ENCODE measurements at places on chromosomes 7 and 10.

GRCh38 chr10:12041766-12042408 is 722 bp downstream of the UPF2 start:
- H3K4me1 ChIP-seq, result peaks cover 32% of the 10 kb centered on the region
- H3K27me3 ChIP-seq, result peaks cover 4% of the 10 kb centered on the region
- peak overlapping the region; percentile 100 for H3K27ac ChIP-seq
- DNase-seq, result peak; percentile 80
- peak overlapping the region; percentile 95 for H3K4me3 ChIP-seq

- H3K36me3 ChIP-seq, result peaks cover 8% of the 10 kb centered on the region
- H3K4me1 ChIP-seq, result peaks cover 2% of the 10 kb centered on the region
- no peak overlapping the region for H3K27ac ChIP-seq
- no peak overlapping the region for H3K4me3 ChIP-seq
These were observed 75.9 kb downstream of the LMBR1 start for GRCh38 chr7:156816943-156817572.

DNA sequence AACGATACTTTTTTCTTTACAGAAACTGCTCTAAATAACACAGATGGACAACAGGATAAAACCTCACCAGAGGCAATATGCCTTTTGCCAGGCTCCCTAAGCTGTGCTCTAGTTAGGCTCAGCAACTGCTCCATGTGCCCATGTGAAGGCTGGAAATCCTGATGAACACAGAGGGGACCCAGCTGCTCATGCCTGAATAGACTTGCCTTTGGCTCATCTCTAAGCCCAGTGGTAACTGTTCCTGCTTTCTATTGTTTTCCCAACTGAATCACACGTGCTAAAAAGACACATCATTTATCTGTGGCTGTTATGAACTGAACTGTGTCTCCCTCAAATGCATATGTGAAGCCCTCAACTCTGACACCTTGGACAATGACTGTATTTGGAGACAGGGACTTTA is 110.4 kb downstream of the RNF216 start:
- H3K36me3 ChIP-seq, result peaks cover 10% of the 10 kb centered on the region
- peaks cover 15% of the 10 kb centered on the region for H3K4me1 ChIP-seq
- H3K4me3 ChIP-seq, result no peak overlapping the region
- no peak overlapping the region for H3K27ac ChIP-seq
- DNase-seq, result no peak
- H3K27me3 ChIP-seq, result no peaks in the 10 kb centered on the region

DNA sequence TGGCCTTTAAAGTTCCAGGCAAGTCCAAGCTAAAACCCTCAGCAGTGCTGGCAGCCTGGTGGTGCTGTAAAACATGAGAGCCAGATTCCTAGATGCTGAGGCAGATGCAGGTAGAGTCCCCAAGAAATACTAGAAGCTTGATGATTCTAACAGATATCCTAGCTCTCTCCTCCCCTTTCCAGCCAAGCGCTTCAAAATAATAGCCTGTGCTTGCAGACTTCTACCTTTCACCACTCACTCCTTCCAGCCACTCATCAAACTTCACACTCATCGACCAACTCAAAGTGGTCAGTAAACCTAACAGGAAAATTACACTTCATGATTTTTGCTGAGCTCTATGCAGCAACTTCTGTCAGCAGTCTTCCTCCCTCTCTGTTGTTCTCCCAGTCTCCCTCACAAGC is 50.2 kb downstream of the LMBR1 start:
- no peak overlapping the region for H3K4me3 ChIP-seq
- H3K27ac ChIP-seq, result no peak overlapping the region
- H3K27me3 ChIP-seq, result no peaks in the 10 kb centered on the region
- DNase-seq, result no peak
- peaks cover 5% of the 10 kb centered on the region for H3K4me1 ChIP-seq

GRCh38 chr7:28266402-28266801 is 85.8 kb upstream of the JAZF1 start:
- H3K27ac ChIP-seq, result no peak overlapping the region
- H3K27me3 ChIP-seq, result peaks cover 39% of the 10 kb centered on the region
- H3K4me1 ChIP-seq, result peaks cover 2% of the 10 kb centered on the region
- H3K4me3 ChIP-seq, result no peak overlapping the region

DNA sequence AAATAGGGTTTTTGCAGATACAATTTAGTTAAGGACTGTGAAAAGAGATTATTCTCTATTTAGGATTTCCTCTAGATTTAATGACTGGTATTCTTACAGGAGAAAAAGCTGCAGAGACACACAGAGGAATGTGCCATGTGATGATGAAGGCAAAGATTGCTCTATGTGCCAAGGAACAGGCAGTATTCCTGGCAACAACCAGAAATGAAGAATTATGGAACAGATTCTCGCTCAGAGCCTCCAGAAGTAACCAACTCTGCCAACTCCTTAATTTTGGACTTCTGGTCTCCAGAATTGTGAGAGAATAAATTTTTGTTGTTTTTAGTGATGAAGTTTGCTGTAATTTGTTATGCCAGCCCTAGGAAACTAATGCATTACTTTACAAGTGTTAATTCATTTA is 307.6 kb upstream of the SEMA3A start:
- no peaks in the 10 kb centered on the region for H3K4me1 ChIP-seq
- no peaks in the 10 kb centered on the region for H3K36me3 ChIP-seq
- no peaks in the 10 kb centered on the region for H3K27me3 ChIP-seq

DNA sequence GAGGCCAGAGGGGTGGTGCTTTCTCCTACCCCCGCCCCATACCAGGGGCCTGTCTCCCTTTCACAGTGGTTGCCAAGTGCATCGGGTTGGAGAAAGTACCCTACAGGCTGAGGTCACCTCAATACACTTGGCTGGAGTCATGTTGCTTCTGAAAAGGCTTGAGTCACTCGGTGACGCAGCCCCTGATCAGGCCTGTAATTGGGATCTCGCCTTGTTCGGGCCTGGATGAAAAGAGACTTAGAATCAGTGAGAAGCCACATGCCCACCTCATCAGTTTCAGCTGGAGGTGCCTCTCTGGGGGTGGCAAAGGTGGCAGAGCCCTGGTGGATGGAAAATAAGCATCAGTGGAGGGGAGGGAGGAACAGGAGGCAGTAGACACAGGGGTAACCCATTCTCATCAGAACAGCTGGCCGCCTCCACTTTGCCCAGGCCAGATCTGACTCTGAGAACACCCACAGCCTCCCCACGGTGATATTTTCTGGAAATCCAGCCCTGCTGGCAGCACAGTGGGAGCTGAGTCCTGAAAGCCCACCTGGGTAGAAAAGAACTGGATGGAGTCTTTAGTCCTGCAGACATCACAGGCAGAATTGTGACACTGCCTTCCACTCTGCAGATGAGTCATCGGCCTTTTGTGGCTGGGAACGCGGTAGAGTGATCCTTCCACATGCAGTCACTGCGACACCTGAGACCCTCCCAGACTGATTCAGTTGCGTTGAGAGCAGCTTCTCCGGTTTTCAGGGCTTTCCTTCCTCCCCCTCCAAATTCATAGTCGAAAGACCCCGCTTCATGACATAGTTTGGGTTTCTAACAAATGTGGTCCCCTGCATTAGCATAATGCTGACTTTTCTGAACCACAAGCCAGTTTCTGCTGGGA is 108.0 kb downstream of the GRK5 start:
- peaks cover 4% of the 10 kb centered on the region for H3K27me3 ChIP-seq
- peaks cover 24% of the 10 kb centered on the region for H3K36me3 ChIP-seq
- peak; percentile 89 for DNase-seq
- H3K4me3 ChIP-seq, result peak overlapping the region; percentile 38
- H3K27ac ChIP-seq, result peak overlapping the region; percentile 91
- H3K4me1 ChIP-seq, result peaks cover 56% of the 10 kb centered on the region

DNA sequence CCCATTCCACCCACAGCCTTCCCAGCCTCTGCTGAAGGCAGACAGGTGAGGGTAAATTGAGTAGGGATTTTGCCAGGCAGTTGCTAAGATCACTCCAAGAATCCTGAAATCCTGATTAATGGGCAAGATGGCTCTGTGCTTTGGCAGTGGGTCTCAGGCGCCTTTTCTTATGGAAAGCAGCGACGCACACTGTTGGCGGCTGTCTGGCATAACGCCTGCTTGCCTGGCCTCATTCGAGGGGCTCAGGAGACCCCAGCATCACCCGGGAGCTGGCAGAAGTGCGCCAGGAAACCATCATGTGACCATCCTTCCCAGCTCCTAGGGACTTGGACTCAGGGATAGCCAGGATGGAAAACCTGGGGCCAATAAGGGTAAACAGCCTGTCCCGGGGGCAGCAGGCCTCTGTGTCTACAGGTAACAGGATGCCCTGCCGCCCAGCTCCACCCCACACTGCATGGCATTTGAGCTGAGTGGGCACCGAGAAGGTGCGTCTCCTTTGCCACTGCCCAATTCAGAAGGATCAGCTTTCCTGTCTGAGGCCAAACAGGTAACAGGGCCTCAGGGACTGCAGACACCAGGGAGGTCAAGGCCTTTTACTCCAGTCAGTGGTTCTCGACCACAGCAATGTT is 98.6 kb downstream of the FAM53B start:
- no peak for DNase-seq
- H3K36me3 ChIP-seq, result peaks cover 20% of the 10 kb centered on the region
- H3K27ac ChIP-seq, result no peak overlapping the region

GRCh38 chr10:11120711-11121110 is 103.0 kb downstream of the CELF2 start:
- H3K4me1 ChIP-seq, result peaks cover 7% of the 10 kb centered on the region
- H3K27me3 ChIP-seq, result peaks cover 5% of the 10 kb centered on the region
- peaks cover 9% of the 10 kb centered on the region for H3K36me3 ChIP-seq
- no peak overlapping the region for H3K4me3 ChIP-seq

DNA sequence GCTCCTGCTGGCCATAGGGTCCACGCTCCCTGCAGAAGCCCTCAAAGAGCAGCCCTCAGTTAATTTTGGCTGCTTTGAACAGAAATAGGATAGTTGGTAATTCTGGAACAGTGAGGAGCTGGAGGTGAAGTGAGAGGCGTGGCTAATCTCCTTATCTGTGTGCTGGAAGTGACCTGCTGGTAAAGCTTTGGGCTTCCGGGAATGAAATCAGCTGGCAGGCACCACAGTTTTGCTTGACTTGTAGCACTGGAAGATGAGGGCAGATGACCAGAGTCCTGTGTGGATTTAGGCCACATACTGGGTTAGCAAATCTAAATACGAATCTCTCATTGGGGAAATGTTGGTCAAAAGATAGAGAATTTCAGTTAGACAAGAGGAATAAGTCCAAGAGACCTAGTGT is 10.2 kb downstream of the ATP6V0E2 start:
- DNase-seq, result no peak
- H3K36me3 ChIP-seq, result peaks cover 2% of the 10 kb centered on the region
- peaks cover 7% of the 10 kb centered on the region for H3K4me1 ChIP-seq
- no peak overlapping the region for H3K27ac ChIP-seq
- H3K4me3 ChIP-seq, result no peak overlapping the region

DNA sequence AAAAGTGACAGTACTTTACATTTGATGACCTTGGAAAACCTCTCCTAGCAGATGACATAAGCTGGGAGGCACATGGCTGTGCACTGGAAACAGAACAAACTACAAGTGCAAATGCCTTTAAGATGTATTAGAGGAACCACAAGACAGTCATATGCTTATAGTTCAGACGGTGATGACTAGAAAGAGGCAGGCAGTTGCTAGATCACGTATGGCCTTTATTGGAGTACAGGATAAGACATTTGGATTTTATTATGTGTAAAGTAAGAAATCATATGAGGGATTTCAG is 290.0 kb downstream of the SORCS1 start:
- no peaks in the 10 kb centered on the region for H3K4me1 ChIP-seq
- H3K36me3 ChIP-seq, result no peaks in the 10 kb centered on the region
- H3K27ac ChIP-seq, result no peak overlapping the region
- no peak overlapping the region for H3K4me3 ChIP-seq

DNA sequence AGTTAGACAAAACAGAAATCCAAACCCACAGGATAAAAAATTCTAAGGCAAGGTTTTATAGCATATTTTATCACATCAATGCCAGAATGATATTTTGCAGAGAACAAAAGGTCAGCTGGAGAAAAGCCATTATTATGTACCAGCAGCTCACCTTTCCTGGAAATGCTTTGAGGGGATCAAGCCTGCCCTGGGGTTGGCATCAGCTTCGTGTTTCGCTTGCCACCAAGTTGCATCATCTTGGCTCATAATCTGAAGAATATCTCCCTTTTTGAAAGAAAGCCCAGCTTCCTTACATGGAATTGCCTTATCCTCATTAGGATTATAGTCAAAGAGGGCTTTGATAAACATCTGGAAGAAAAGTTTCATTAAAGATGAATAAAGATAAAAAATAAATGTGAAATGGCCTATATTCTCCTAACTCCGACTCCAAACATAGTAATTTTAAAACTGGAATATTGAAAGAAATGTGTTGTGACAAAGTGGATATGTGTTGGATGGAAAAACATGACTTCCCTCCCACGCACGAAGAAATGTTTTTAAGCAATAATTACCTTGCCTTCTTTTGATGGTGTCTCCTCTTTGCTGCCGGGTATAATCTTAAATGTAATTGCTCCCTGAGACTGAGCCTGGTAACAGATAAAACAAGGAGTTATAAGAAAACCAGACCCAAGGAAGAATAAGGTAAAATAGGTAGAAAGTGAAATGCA is 121.3 kb upstream of the ODAD2 start:
- no peak overlapping the region for H3K4me3 ChIP-seq
- no peak overlapping the region for H3K27ac ChIP-seq
- no peak for DNase-seq

- H3K36me3 ChIP-seq, result peaks cover 7% of the 10 kb centered on the region
- DNase-seq, result no peak
- H3K27ac ChIP-seq, result peak overlapping the region; percentile 3
- H3K4me1 ChIP-seq, result peaks cover 35% of the 10 kb centered on the region
- H3K4me3 ChIP-seq, result peak overlapping the region; percentile 6
These were observed 158.9 kb downstream of the RTKN2 start for GRCh38 chr10:62109587-62110293.

GRCh38 chr7:26216049-26216448 is 14.5 kb downstream of the CBX3 start:
- no peak overlapping the region for H3K4me3 ChIP-seq
- H3K27me3 ChIP-seq, result no peaks in the 10 kb centered on the region
- peaks cover 3% of the 10 kb centered on the region for H3K4me1 ChIP-seq
- DNase-seq, result no peak
- H3K36me3 ChIP-seq, result peaks cover 27% of the 10 kb centered on the region

GRCh38 chr7:129952653-129953560 is at the start of gene UBE2H:
Gene UBE2H (minus strand): TSS chr7:129952960. CDS start chr7:129952555, 405 bp downstream.
- peak within 1 kb of the TSS; percentile 100 for H3K27ac ChIP-seq
- peaks cover 2% of the 10 kb centered on the region for H3K36me3 ChIP-seq

DNA sequence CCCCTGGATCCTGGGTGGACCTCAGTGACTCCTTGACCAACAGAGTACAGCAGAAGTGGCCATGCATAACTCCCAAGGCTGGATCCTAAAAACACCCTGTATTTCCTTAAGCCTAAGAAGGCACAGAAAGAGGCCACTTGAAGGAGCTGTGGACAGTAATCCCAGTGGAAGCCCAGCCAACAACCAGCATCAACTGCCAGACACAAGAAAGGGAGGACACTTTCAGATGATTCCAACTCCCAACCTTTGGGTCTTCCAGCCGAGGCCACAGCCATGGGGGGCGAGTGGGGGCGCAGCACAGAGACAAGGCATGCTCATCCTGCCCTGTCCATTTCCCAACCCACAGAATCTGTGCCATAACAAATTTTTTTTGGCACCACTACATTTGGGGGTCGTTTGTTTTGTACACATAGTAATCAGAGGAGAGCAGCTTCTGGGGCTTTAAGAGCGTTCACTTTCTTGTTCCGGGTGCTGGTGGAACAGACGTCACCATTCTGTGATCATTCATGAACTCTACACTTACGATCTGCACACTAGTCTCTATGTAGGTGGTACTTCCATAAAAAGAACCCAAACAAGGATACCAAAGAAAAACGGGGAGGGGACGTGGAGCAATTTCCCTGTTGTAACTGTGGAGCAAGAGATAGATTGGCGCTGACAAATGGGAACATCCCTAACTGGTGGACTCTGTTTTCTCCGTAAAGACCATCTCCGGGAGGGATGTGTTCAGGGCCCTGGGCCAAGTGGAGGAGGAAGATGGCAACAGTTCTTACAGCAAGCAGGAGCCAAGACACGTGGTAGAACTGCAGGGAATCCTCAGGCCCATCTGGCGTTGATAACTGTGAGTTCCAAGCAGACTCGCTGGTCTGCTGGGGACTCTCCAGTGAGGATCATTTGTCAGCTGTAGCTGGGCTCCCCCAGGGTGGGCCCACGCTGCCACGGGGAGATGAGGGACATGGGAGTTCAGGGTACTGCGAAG is 6.0 kb upstream of the SLC29A3 start:
- H3K4me3 ChIP-seq, result no peak overlapping the region
- DNase-seq, result no peak
- peaks cover 11% of the 10 kb centered on the region for H3K27me3 ChIP-seq

Data from activated CD4-positive, alpha-beta T cell treated with anti-CD3 and anti-CD28 coated beads, Interleukin-2, amount 10 ng/mL, durations not matched to agents 24 days and 14 days (primary cell).